ENCODE measurements at places on chromosomes 3 and 15. TPM values are rescaled to one million over a fixed set of nuclear protein-coding genes. Genes with fewer than 3 reads are reported as not detected.
A peak's percentile ranks its signal among the peaks of the same experiment; 100 is the strongest.

DNA sequence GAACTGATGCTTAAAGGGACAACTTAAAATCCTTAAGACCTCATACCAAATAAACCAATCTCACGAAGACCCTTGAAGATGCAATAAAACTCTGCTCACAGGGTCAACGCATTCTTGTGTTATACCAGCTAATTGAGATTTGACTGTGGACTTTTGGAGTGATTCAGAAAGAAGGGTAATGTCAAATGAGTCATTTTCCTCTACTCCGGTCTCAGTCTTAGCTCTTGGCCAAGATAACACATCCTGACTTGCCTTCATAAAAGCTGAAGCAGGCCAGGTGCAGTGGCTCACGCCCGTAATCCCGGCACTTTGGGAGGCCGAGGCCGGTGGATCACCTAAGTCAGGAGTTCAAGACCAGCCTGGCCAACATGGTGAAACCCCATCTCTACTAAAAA, 3.8 kb downstream of the PKM start:
- DNase-seq, result no peak
- peak overlapping the region; percentile 70 for H3K27ac ChIP-seq
- H3K4me1 ChIP-seq, result no peaks in the 10 kb centered on the region

- no peak for DNase-seq
- H3K4me1 ChIP-seq, result no peaks in the 10 kb centered on the region
- no peaks in the 10 kb centered on the region for H3K36me3 ChIP-seq
- H3K4me3 ChIP-seq, result no peak within 1 kb of the TSS
- H3K27ac ChIP-seq, result no peak within 1 kb of the TSS
Measured at GRCh38 chr15:74826364-74826819, at the start of gene CPLX3. Gene CPLX3, plus strand, starts transcription at chr15:74826627. Its CDS starts 77 bp downstream, at chr15:74826704.

DNA sequence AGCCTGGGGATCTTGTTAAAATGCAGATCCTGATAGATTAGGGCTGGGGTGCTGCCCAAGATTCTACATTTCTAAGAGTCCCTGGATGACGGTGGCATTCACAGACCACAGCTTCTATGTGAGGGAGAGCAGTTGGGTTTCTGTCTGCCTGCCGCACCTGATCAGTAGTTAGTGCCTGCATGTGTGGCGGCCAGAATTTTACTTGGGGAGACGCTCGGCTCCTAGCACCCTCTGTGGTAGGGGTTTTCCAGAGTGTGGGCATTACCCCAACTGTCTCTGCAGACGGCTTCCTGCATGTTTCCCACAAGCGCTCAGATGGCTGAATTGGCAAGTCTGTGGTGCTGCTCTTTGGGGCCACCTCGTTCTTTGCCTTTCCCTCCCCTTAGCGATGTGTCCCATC, 8.3 kb downstream of the GHRL start:
- H3K27me3 ChIP-seq, result no peaks in the 10 kb centered on the region
- peaks cover 38% of the 10 kb centered on the region for H3K36me3 ChIP-seq
- no peak overlapping the region for H3K4me3 ChIP-seq

- H3K27ac ChIP-seq, result no peak overlapping the region
- DNase-seq, result no peak
- no peaks in the 10 kb centered on the region for H3K36me3 ChIP-seq
- no peak overlapping the region for H3K4me3 ChIP-seq
- H3K4me1 ChIP-seq, result no peaks in the 10 kb centered on the region
Measured at GRCh38 chr3:156382458-156383346, 172.2 kb downstream of the SSR3 start.

The TCAIM gene
- 37.6 TPM for total RNA-seq

DNA sequence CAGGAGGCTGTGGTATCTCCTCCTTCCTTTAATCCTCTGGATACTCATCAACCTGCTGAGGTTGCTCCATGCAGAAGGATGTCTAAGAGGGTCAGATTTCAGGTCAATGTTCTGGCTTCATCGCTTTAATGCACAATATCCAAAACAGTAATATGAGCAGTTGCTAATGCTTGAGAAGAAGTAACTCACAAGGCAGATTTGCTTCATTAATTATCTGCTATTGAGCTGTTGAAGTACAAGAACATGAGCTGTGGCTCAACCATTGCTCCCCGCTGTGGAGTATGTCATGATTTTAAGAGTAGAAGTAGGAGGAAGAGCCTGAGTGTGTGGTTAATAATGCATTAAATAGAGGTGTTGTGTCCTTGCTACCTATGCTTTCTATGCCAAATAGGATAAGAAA, 1412.9 kb upstream of the ALCAM start:
- H3K27me3 ChIP-seq, result no peaks in the 10 kb centered on the region
- no peak for DNase-seq
- H3K27ac ChIP-seq, result no peak overlapping the region

The IL17RE gene
- total RNA-seq, result 0.89 TPM

The DAZL gene
- total RNA-seq, result not detected
